GM12878 (cell line): ENCODE measurements at places on chromosomes 1 and 21.

DNA sequence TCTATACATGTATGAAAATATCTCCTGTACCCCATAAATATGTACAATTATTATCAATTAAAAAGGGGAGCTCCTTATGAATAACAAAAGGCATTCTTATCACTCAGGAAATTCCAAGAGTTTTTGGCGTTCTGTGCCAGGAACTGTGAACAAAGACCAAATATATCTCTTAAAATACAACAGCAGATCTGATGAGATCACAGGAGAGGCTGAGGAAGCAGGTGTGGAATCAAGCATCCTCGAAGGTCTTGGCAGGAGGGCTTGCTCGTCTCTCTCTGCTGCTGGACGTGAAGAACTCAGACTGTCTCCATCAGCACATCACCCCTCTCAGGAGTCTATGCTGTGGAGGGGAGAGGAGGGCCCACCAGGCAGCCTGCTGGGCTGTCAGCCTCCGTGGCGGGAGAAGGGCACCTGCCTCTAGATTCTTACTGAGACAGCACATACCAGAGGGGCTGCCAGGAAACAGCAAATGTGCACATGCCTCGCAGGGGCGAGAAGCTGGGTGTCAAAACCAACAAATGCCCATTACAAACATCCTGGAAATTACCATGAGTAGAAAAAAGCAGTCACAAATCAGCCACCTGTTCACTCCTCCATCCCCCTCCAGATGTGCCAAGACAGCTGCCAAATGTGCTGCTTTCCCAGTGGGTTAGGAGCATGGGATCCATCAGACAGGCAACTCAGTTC is 30.8 kb upstream of the FAM89A start:
- DNase-seq, result no peak

DNA sequence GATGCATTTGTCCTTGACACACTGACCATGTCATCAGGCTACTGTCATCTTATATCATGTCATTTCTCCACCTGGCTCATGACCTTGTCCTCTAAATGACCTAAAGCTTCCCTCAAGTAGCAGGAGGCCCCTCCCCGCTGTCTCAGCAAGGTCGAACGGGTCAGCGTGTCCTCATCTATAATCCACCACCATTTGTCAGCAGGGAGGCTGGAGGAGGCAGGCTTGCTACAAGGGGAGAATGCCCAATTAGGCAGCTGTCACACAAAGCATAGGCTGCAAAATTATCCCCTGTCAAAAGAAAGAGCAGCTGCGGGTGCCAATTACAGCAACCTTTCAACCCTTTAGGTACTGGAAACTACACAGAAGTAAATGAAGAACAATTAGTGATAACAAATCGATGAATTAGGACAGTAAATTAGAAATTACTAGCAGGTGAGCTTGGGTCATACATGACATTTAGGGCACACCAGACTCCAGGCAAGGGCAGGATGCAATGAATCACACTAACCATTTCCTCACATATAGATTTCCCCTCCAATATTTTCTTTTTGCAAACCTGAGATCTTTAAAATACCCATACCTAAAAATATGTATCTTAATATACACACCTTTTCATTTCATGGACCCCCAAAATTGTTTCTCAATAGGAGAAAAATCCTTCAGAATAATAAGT is 61.2 kb downstream of the NRIP1 start:
- no peak for DNase-seq

DNA sequence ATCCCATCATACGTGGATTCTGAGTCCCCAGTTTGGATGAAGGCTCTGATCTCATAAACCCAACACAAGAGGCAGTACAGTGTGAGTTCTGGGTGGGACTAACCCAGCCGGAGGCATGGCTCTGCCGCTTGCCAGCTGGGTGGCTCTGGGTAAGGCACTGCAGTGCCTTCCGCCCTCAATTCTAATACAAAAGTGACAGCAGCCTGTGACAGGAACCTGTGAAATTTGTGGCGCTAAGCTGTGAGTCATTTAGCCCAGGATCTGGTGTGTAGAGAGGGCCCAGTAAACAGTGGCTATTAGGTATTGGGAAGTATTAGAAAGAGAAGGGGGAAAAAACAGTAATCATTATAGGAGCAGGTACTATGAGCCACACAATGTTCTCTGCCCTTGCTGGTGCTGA is 23.3 kb downstream of the HSPG2 start:
- DNase-seq, result no peak

DNA sequence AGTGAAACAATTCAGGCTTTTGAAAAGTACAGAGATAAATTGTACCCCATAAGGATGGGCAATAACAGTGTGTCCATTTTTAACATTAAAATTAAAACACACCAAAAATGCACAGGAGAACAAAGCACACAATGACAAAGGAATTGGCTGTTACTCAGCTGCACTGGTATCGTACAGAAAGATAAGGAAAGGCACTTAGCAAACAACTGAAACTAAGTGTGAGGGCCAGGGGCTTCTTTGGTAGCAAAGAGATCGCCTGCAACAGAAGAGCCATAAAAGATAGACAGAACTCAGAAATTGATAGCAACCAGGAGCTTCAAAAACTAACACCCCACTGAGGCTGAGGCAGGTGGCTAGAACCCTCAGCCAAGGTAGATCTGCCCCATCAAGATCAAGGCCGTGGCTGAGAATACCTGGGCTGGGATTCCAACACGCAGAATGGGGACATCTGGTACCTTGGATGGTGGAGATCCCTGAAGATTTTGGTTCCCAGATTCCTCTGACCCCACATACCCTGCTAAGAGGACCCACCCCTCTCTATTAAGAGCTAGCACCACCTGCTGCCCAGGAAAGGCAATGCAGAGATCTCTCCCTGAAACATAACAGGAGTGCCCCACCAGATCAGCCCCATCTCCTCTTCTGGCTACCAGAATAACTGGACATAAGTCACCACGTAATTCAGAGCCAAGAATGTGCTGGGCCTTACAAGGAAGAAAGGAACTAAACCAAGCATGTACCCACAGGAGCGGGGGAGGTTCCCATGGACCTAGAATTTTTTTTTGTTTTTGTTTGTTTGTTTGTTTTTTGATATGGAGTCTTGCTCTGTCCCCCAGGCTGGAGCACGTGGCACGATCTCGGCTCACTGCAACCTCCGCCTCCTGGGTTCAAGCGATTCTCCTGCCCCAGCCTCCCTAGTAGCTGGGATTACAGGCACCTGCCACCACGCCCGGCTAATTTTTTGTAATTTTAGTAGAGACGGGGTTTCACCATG is 16.2 kb downstream of the PLEKHO1 start:
- no peak for DNase-seq

DNA sequence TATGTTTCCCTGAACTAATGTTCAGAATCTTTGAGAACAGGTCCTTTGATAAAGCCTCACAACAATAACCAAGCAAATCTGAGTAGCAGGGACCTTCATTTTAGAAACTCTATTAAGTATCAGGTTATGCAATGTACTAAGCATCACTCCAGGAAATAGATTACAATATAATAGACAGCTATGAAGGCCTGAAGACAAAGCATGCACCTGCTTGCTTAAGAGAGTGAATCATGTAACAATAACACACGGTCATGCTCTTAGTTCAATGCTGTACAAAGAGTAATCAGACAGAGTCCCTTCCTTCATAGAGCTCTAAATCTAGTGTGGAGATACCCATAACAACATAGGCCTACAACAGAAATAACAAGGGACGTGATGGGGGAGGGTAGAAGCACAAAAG is 8.1 kb upstream of the CMPK1 start:
- DNase-seq, result no peak

- DNase-seq, result no peak
These were observed 123.1 kb downstream of the MATN1 start for GRCh38 chr1:30600258-30600657.

GRCh38 chr1:173484276-173484675 is 7.1 kb downstream of the PRDX6 start:
- no peak for DNase-seq

DNA sequence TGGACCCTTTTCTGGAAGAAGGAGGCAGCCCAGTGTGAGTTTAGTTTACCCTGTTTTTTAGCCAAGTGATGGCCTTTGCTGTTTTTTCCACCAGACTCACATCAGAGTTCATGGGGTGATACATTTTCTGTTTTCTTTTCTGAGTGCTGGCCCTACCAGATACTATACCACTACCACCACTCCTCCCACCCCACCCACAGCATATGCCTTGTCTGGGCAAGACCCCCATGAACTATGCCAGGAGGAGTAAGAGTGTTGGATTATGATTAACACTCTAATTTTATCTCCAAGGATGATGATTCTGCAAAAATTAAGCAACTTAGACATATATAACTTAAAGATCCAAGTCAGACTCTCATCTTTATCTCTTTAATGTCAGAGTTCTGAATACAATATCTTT is 26.1 kb downstream of the FABP3 start:
- no peak for DNase-seq

DNA sequence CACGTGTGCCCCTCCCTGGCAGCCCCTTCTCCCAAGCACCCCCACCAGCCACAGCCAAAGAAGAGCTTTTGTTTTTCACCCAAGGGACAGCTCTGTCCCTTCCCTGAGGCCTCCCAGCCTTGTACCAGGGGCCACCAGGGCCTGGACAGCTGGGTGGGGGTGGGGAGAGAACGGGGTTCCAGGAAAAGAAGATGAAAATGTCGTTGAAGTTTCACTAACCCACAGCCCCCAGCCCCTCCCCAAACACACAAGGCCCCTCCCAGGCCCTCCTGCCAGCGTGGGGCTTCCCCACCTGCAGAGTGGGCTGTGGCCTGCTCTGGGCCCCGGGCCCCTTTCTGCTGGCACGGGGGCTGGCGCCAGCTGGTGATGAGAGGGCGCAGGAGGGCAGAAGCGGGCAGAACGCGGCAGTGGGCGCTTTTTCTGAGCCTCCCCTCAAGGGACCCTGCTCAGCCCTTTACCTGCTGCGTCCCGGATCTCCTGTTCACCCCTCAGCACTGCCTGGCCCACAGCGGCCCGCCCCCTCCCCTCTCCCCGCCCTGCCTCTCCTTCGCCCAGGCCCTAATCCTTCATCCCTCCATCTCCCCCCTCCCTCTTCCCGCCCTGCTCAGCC is 5.5 kb upstream of the ANKRD65 start:
- no peak for DNase-seq

GRCh38 chr1:47214549-47214948 is 17.5 kb downstream of the TAL1 start:
- no peak for DNase-seq

- no peak for DNase-seq
These were observed 100.3 kb downstream of the CACNA1E start for GRCh38 chr1:181583598-181583997.

- no peak for DNase-seq
These were observed 49.3 kb downstream of the PTGFR start for GRCh38 chr1:78540048-78540447.

- no peak for DNase-seq
These were observed 12.0 kb upstream of the FCAMR start for GRCh38 chr1:206982216-206982615.

- DNase-seq, result no peak
These were observed at the start of gene PLPPR4 for GRCh38 chr1:99264201-99265021. Gene PLPPR4, plus strand, starts transcription at chr1:99264492. Its CDS starts 102 bp downstream, at chr1:99264594.

DNA sequence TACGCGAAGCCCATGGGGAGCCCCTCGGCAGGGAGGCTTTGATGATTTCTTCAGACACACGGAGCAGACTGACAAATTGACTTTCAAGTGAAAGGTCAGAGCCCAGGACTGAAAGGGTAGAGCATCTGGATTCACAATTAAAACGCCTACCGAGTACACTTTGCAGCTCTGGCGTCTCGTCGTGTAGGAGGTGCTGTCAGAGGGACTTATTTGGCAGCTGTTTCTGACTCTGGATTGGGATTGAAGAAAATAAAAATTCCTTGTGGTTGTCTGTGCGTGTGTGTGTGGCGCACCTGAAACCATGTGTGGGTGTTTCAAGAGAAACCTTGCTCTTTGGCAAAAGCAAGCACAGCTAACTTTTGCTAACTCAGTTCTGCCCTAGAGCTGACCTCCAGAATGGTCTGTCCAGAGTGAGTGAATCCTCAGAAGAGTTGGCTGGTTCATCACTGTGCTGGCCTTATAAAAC is 348.7 kb downstream of the HLX start:
- DNase-seq, result no peak

DNA sequence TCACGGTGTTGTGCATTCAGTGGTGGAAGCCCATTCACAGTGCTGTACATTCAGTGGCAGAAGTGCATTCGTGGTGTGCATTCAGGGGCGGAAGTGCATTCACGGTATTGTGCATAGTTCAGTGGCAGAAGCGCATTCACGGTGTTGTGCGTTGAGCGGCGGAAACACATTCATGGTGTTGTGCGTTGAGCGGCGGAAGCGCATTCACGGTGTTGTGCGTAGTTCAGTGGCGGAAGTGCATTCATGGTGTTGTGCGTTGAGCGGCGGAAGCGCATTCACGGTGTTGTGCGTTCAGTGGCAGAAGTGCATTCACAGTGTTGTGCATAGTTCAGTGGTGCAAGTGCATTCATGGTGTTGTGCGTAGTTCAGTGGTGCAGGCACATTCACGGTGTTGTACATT is 60.6 kb downstream of the PCNT start:
- no peak for DNase-seq

DNA sequence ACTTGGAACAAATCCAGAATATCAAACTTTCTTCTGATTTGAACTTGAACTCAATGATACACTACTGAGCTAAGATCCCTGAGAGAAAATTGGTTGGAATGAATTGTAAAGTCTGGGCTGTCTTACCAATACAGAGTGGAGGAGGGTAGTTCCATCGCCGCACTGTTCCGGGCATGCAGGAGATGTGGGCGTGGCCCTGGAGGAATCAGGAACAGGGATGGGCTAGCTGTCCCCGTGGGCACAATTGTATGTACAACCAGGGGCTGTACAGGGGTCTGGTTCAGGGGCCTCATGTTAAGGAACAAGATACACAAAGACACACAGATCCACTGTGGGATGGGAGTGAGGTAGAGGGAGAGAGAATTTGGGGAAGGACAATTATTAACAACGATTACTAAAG is 144.3 kb downstream of the ZSCAN20 start:
- DNase-seq, result no peak

GRCh38 chr1:246199086-246199645 is 307.9 kb downstream of the SMYD3 start:
- DNase-seq, result no peak

DNA sequence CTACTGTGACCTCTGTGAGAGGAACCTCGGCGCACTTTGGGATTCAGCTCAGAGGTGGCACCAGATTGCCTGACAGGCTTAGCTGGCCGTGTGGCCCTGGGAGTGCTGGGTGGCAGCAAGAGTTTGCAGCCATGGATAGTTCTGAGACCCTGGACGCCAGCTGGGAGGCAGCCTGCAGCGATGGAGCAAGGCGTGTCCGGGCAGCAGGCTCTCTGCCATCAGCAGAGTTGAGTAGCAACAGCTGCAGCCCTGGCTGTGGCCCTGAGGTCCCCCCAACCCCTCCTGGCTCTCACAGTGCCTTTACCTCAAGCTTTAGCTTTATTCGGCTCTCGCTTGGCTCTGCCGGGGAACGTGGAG is 67.5 kb downstream of the DISC1 start:
- DNase-seq, result no peak

GRCh38 chr1:43042773-43043457 is 84.2 kb upstream of the SLC2A1 start:
- DNase-seq, result no peak

DNA sequence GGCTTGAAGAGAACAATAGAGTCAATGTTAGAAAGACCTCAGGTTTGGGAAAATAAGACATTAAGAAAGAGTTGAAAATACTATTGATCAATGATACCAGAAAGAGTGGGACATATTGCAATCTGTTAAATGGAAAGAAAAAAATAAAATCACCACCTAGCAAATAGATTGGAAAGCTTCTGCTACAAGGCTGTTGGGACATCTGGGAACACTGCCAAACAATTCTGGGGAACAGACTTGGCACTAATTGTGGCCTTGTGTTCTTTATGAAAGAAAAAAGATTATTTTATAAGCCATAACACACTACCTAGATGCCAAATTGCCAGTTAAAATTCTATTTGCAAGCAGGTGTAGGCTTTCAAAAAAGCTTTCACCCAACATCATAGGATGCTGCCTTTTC is 137.8 kb downstream of the TSEN15 start:
- DNase-seq, result no peak
